Stimulated activated CD4-positive, alpha-beta T cell treated with anti-CD3 and anti-CD28 coated beads, Interleukin-15, amount 100 ng/mL, for 1 hour (primary cell): ENCODE measurements at places on chromosomes 2 and 18.

GRCh38 chr2:1742681-1743395, 1.5 kb downstream of the PXDN start:
- DNase-seq = no peak

DNA sequence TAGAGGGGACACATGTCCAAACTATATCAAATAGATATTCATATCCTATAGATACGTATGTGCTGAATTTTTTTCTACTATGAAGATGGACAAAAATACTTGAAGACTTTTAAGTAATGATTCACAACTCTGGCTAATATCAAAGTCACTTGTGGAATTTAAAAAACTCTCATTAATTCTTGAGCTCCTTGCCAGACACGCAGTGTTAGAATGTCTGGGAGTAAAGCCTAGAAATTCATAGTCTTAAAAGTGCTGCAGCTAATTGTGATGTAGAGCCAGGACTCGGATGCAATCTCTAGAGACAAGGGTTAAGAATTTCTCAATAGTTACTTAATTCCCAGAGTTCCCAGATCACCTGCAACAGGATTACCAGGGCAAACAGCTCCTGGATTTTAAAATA, 107.4 kb downstream of the ARL6IP6 start:
- DNase-seq = no peak

GRCh38 chr2:174969091-174969734, 36.0 kb downstream of the CHN1 start:
- DNase-seq = no peak

DNA sequence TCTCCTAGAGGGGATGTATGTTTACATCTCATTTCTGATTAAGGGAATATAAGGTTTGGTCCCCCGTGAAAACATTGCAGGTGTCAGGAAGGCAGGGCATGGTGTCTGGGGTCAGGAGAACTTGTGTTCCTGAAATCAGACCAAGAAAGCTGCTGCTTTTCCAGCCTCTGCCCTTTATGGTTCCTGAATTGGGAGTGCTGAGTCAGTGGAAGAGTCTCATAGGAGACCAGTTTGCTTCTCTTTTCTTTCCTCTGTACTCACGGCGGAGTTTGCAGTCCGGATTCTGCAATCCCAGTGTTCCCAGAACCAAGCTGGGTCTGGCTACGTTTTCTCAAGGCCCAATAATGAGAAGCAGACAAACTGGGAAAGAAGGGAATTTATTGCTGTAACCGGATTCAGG, 5.1 kb upstream of the MARCO start:
- DNase-seq = no peak

DNA sequence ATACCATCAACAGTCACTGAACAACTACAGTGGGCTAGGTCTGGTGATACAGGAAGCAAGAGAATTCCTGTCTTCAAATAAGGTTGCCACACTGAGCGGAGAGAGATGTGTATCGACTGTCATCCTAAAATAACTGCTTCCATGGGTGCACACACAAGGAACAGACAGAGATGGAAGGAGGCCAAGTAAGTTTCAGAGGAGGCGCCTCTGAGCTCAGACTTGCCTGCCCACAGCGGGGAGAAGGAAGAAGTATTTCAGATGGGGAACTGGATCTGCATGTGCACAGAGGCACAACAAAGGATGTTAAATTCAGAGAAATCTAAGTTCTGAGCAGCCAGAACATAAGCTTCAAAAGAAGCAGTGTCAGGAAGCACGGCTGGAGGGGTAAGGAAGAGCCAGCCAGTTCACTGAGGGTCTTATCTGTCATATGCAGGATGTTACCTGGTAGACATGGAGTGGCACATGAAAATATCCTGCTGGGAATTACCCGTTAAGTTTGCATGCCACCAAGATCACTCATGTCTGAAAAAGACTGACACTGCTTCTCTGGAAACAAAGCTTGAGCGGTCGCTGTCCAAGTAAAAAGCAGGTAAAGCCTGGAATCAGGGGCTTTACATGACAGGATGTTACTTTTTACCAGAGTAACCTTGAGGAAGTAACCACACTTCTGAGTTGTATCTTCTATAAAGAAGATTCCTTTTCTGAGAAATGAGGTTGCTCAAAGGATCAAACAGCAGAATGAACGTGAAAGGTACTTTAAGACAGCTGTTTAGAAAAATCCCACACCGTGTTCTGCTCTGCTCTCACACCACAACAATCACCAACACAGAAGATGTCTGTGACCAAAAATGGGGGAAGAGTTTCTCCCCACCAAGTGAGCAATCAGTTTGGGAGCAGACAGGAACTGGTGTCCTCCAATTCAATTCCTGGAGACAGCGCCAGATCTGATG, 260.2 kb downstream of the NBAS start:
- DNase-seq = no peak

GRCh38 chr2:202299712-202300111, 34.1 kb downstream of the NOP58 start:
- no peak for DNase-seq

- no peak for DNase-seq
Measured at GRCh38 chr2:55838653-55839052, 84.9 kb downstream of the EFEMP1 start.

DNA sequence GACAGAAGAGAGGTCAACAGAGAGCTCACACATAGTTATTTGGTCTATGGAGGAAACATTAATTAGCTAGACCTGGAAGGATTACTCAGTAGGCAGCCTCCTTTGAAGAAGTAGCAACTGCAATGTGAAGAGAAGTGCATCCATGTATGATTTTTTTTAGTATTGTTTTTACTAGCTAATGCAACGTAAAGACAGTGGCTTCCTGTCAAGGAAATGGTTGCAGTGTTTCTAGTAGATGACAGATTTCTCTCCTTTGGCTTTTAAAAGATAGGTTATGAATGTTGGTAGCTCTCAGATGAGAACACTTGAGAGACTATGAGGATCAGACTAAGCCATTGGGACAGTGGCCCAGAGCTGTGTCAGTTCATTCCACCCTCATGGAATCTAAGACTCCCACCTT, 175.8 kb downstream of the AGPS start:
- no peak for DNase-seq

- no peak for DNase-seq
Measured at GRCh38 chr2:3446381-3446780, 66.9 kb downstream of the TRAPPC12 start.

GRCh38 chr2:232689152-232689910, 7.8 kb upstream of the GIGYF2 start:
- DNase-seq = no peak

DNA sequence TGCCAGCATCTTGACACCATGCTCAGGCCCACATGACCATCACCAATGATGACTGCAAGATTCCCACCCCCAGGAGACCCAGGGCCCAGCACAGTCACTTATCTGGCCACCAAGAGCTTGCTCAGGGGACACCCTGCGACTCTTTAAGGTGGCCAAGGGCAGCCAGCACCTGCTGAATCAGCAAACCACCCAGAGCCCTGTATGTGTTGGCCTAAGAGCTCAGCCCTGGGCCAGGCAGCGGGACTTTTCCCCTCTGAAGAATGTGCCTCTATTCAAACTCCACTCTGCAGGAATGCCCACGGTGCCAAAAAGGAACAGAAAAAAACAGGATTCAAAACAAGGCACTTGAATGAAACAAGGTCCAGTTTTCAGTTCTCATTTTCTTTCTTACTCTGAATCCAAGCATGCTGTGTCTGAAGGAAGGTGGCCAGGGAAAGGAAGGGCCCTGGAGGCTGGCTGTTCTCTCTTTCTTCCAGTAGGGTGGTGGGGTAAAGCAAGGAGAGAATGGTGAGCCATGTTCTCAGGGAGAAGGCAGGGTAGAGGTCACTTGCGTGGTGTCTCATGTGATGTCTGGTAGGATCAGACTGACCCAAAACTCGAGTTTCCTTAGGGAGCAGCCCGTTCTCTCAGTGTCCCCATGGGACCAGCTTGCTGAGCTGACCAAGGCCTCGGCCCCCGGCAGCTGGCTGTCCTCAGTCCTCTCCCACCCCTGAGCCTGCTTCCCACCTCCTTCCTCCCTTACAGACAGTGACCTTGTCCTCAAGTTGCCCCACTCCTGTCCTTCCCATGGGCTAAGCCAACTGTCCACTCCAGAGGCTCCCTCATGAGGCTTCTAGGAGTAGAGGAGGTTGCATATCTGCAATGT, 150.0 kb downstream of the RNF152 start:
- no peak for DNase-seq

GRCh38 chr18:8348051-8348720, 261.1 kb upstream of the RAB12 start:
- no peak for DNase-seq
